NCI-H460 (cell line): ENCODE measurements at places on chromosomes 7 and 10. TPM values are rescaled to one million over a fixed set of nuclear protein-coding genes. Genes with fewer than 3 reads are reported as not detected.

The ADARB2 gene
- total RNA-seq, result 1.6 and 1.9 TPM in 2 replicates

The CFAP46 gene
- total RNA-seq, result 2.1 and 2.7 TPM in 2 replicates

The RNF32 gene
- total RNA-seq, result 1.4 and 2.8 TPM in 2 replicates

The INHBA gene
- 2.7 and 3.1 TPM in 2 replicates for total RNA-seq

The SPDYE16 gene
- not detected in 2 replicates for total RNA-seq

The TWIST1 gene
- total RNA-seq, result not detected in 2 replicates

The ARHGEF35 gene
- total RNA-seq, result 0.54 and 0.84 TPM in 2 replicates

The MYOZ1 gene
- not detected in 2 replicates for total RNA-seq
